Activated CD4-positive, alpha-beta T cell treated with anti-CD3 and anti-CD28 coated beads for 1 hour (primary cell): ENCODE measurements at places on chromosomes 3 and 15.

DNA sequence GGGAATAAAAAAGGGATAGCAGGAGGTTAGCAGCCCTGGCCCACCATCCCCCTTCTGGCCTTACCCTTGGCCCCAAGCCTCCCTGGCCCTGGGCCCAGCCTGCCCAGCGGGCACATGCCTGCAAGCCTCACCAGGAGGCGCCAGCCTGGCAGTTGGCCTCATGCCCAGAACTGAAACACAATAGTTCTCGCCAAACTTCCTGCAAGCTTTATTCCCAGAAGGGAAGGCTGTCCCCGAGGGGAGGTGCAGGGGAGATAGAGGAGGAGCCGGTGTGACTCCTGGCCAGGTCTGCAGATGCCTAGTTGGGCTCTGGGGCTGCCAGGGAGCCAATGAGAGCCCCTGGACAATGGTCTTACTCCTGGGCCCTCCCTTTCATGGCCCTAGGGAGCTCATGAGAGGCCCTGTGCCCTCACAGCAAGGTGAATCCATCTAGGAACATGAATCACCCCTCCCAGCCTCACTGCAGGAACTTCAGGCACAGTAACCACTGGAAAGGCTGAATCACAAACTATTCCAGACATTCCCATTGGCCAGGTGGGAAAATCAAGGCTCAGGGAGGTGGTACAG, 4.0 kb downstream of the CCDC33 start:
- DNase-seq = no peak

GRCh38 chr15:29003191-29003839, 117.5 kb downstream of the APBA2 start:
- no peak for DNase-seq

- no peak for DNase-seq
Observed at GRCh38 chr3:64460877-64461276, 226.9 kb downstream of the ADAMTS9 start.

DNA sequence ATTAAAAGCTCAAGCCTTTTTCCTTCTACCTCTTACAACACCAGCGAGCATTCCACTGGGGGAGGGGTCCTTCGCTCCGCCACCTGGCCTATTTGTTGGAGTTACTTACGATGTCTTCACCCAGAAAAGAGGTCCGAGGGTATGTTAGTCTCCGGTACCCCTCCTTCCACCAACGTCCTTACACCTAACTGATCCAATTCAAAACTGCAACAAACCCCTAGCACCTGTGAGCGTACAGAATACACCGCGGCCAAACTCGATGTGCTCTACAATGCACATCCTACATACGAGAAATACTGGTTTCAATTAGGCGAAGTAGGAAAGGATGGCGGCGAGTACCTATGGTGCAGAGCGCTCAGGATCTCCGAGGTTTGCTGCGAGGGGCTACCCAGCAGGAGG, 944 bp downstream of the SLITRK3 start:
- DNase-seq = no peak
